ENCODE measurements at places on chromosomes 4 and X. TPM values are rescaled to one million over a fixed set of nuclear protein-coding genes. Genes with fewer than 3 reads are reported as not detected.

The HELT gene
- not detected for total RNA-seq

The ZCCHC18 gene
- not detected for total RNA-seq

The ARAP2 gene
- total RNA-seq, result 10.1 TPM

The CENPVL3 gene
- not detected for total RNA-seq

The MID2 gene
- total RNA-seq, result 10.8 TPM
